B cell (primary cell): ENCODE measurements at places on chromosomes 16 and 17. TPM values are rescaled to one million over a fixed set of nuclear protein-coding genes. Genes with fewer than 3 reads are reported as not detected.

DNA sequence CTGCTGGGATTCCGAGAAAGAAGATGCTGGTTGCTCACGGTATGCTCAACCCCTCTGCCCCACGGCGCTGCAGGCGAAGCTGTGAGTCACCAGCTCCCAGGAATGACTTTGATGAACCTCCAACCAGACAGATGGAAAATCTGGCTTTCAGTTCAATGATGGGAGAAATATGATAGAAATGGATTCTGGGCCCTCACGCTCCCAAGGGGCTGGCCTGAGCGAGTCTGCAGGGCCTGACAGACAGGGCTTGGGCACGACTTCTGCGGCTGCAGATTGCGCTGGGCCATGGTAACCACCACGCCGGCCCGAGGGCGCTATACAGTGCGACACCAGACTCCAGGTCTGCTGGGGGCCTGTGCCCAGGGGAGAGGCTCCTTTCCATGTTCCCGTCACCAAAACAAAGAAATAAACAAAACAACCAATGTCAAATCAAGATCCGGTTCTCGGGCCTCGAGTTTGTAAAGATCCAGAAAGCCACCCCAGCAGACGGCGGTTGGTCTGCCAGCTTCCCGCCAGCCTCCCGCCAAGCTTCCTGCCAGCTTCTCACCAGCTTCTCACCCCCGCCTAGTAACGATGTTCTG, 11.1 kb upstream of the ABR start:
- DNase-seq: no peak

DNA sequence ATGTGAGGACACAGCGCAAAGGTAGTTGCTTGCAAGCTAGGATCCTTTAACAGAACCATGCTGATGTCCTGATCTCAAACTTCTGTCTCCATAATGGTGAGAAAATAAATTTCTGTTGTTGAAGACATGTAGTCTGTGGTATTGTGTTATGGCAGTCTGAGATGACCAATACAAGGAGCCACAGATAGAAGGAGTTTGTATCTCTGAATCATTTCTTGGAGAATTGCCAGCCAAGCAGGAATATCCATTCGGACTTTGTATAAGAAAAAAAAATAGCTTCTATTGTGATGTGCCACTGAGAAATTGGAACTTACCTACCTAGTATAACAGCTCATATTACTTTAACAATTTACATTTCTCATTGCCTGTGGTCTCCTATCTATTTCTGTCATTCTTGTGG, 447.6 kb upstream of the CA10 start:
- no peak for DNase-seq

DNA sequence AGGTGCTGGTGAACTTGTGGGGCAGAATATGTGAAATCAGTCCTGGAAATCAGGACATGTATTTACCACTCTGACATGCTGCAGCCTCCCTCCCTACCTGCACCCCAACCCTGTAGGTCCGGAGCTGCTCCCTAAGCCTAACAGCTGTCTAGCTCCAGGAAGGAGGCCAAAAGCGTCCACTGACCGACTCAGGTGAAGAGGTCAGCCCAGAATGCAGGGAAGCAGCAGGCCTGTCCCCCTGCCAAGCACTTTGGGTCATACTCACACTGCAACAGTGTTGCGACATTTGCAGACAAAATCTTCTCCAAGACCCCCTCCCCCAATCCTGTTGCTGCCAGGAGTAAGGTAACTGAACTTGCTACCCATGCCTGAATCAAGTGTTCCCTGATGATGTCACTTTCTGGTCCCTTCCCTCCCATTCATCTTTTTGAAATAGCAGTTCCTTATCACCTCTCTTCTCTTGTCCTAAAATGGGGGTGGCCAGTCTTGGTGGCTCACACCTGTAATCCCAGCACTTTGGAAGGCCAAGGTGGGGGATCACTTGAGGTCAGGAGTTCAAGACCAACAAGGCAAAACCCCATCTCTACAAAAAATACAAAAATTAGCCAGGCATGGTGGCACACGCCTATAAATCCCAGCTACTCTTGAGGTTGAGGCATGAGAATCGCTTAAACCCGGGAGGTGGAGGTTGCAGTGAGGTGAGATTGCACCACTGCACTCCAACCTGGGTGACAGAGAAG, 1.3 kb upstream of the ACLY start:
- DNase-seq: no peak

GRCh38 chr17:80254396-80255251, 6.0 kb upstream of the RNF213 start:
- peak; percentile 68 for DNase-seq

- DNase-seq: no peak
Measured at GRCh38 chr17:67433248-67433924, 56.3 kb downstream of the PITPNC1 start.

GRCh38 chr16:12026741-12027490, 50.4 kb downstream of the SNX29 start:
- DNase-seq: peak; percentile 33

The TMC7 gene
- not detected in 2 replicates for total RNA-seq

- no peak for DNase-seq
Measured at GRCh38 chr17:37813751-37814150, 68.9 kb upstream of the HNF1B start.

DNA sequence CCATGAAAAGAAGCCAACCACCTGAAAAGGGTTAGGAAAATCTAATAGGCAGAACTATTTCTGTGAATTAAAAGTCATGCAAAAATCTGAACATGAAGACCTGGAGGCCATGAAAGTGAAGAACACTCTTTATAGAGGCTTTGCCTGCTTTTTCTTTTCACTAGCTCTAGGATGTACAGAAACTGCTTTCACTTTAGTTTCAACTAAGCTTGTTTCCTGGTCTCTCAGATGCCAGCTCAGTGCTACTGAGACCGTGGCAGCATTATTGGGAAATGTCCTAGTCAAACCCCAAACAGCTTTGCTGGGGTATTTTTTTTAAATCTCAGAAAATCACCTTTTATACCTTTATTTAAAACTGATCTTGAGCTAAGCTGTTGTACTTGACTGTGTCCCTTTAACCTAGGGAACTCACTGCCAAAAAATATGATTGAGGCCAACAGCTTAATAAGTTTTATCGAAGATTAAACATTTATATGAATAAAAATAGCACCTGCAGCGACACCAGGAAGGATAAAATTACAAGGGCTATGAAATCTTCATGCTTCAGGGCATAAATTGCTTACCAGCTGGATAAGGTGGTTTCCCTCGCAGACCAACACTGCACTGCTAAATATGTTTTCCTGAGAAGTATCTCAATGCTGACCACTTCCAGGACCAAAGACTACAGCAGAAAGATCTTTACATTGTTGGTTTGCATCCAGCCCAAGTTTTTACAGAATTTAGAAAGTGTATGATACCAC, 621.8 kb upstream of the ZFHX3 start:
- no peak for DNase-seq

The FLOT2 gene
- total RNA-seq: 251 and 270 TPM in 2 replicates
